SJSA1 (cell line): ENCODE measurements at places on chromosomes 2 and 18.

DNA sequence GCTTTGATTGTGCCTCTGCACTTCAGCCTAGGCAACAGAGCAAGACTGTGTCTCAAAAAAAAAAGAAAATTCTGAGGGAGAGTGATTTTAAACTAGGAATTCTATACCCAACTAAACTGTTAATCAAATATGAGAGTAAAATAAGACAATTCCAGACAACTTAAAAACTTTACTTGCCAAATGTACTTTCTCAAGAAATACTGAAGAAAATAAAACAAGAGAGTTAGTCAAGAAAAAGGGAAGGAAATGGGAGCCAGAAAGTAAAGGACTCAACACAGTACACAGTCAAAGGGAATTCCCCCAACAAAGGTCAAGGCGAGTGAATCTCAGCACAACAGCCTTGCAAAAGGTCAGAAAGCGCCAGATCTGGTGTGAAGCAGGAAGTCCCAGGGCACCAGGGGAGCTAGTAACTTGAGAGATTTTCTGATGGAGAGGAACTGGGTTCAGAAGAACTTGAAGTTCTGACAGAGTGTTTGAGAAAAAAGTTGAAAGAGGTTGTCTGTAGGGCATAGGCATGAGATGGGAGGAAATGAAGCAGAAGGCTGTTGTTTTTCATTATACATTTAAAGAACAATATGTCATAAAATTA, 22.6 kb upstream of the TBC1D8 start:
- no peak for DNase-seq

GRCh38 chr2:149902081-149902480, 314.5 kb upstream of the MMADHC start:
- DNase-seq, result no peak

DNA sequence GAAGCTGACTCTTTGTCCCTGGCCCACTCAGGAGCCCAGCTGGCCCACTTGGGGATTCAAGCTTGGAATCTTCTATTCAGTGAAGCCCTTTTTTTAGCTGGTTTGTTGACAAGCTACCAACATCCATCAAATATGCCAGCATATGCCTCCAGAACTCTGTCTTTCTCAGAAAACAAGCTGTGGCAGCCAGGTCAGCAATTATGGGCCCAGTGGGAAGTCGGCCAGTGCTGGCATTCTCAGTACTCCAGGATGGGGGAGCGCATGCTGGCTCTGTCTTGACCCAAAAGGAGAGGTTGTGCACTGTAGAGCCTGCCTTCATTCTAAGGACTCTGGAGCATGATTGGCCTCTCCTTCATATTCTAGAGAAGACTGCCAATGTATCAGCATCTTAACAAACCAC, 401.5 kb downstream of the CNTNAP5 start:
- no peak for DNase-seq

- DNase-seq, result no peak
Measured at GRCh38 chr2:184814421-184814820, 216.1 kb downstream of the ZNF804A start.

DNA sequence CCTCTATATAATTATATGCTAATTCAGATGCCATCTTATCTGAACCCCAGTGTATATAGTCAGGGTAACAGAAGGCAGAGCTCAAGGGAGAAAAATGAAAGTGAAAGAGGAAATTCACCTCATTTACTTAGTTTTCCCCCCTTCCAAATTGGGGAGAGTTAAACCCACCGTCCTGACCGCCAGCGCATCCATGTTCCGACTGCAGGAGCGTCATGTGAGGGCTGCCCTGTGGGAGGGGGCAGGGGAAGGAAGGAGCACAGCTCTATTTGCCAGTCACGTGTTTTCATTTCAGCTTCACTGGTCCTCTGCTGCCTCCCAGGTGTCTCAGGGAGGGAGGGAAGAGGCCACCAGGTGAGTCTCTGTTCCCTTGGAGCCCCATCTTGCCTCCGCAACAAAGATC, 13.2 kb downstream of the CNNM4 start:
- DNase-seq, result no peak

DNA sequence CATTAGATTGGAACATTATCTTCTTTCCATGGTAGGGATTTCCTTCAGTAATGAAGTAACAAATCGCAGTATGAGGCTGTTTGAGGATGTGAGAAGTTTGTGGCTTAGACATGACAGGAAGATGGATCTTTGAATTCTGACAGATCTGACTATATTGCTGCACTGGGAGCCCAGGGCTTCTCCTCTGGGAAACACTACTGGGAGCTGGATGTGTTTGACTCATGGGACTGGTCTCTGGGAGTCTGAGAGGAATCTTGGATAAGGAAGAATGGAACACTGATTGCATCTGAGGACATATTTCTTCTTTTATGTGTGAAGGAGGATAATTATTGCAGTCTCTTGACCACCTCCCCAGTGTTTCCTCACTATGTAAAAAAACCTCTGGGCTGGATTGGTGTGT, 77.2 kb upstream of the ST6GAL2 start:
- no peak for DNase-seq

DNA sequence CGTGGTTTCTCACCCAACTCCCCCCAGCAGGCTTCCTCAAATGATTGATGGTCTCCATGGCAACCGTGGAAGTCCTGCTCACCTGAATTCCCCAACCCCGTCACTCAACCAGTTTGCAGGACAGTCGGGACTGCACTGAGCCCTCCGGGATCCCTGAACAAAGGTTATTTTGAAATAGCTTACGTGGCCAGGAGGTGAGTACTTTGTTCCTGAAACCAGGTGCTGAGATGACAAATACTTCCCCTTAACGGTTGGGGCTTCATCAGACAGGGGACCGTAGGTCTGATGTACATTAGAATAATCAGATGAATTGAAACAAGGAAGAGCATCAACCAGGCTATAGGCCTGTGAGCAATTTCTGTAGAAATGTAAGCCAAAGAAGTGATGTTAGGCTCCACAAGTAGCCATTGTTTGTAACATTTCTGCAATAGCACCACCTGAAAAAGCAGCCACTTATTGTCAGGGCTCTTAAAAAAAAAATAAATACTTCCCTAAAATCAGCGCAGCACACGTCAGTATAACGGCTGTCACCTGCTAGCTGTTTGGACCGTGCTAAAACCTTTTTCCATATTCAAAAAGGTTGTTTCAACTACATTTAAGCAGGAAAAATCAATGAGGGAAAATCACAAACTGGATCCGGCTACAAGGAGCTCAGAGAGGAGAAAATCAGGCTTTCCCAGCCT, 206.4 kb upstream of the ID2 start:
- no peak for DNase-seq

- DNase-seq, result no peak
Measured at GRCh38 chr2:15389326-15389700, 171.8 kb downstream of the NBAS start.

GRCh38 chr2:150228936-150229335, 258.5 kb downstream of the RND3 start:
- peak; percentile 17 for DNase-seq

- DNase-seq, result no peak
Measured at GRCh38 chr18:57214976-57215375, 68.1 kb downstream of the BOD1L2 start.

- DNase-seq, result no peak
Measured at GRCh38 chr2:61943251-61943650, 37.8 kb downstream of the COMMD1 start.

GRCh38 chr2:128371248-128371630, 52.6 kb upstream of the HS6ST1 start:
- no peak for DNase-seq

GRCh38 chr18:48590678-48591077, 51.8 kb downstream of the CTIF start:
- peak; percentile 44 for DNase-seq

- DNase-seq, result no peak
Measured at GRCh38 chr2:205017381-205017780, 472.1 kb downstream of the PARD3B start.

GRCh38 chr2:64679673-64680425, 26.1 kb upstream of the SERTAD2 start:
- no peak for DNase-seq

DNA sequence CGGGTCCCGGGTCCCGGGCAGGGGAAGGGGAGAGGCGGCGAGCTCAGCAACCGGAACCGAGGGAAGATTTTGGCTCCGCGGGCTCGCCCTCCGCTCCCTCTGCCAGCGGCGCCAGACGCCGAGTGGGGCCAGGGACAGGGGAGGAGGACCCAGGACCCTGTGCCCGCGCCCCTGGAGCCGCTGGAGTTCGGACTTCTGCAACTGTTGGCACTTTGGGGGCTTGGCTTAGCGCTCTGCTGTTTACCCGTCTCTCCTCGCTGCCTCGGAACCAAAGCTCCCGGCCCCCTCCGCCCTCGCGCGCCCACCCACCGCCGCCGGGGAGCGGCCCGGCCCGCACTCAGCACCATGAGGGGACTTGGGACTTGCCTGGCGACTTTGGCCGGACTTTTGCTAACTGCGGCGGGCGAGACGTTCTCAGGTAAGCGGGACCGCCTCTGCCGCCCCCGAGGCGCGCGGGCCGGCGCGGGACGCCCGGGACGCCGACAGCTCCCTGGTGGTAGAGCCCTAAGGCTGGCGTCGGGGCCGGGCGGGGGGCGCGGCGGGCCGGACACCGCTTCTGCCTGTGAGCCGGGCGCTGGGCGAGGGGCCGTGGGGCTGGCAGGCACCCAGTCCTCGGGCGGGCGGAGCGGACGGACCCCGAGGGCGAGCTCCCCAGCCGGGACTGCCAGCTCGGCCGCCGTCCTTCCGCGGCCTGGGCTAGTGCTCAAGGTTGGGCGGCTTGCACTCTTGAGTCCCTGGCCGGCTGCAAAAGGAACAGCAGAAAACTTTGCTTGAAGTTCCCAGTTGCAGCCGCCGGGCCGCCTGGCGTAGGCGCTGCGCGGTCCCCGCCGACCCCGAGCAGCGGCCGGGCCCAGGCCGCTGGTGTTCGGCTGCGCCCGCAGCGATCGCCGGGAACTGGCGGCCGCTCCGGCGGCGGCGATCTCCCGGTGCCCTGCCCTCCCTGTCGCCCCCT, 634 bp downstream of the PTPRM start:
- peak; percentile 74 for DNase-seq

DNA sequence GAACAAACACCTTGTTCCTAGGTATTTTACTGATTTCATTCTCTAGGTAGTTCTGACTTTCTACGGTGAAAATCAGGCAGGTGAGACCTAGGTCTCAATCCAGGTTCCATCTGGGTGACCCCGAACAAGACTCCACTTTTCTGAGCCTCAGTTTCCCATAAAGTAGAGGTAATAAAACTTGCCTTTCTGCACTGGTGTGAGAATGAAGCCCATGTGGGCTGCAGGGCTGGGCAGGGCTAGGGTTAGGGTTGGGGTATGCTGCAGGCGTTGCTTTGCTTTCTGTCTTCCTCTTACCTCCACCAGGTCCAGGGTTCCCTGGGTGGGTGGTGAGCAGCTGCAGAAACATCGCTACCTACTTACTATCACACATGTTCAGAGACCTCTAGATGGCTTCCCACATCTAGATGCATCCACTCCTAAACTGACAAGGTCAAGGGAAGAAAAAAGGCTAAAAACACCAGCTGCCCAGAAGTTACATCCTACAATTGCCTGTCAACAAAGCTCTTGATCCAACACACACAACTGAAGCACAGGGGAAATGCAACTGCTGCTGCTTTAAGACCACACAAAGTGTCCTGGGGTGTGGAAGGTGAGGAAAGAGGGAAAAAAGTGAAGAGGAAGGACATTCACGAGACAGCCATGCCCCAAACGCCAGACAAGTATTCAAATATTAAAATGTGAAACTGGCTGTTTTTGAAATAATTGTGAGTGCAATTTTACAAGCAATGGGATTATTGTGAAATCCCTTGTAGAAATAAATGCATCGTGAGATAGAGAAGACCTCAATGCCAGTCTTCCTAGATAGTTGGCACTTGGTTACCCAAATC, 23.5 kb downstream of the MBP start:
- DNase-seq, result no peak

DNA sequence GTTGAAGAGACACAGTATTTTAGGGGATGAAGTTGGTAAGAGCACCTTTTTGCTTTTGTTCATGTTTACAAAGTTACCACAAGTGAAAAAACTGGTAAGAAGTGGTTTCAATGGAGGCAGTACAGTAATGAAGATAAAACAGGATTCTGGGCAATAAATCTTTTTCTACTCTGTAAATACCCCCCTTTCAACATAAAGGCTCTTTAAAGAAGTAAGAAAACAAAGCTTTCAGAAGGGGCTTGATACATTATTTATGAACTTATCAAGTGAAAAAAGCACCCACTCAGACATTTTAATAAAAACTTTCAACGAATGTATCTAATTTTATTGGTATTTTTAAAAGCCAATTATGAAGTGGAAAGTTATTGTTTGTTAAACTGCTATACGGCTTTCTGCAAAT, 522.9 kb downstream of the ZEB2 start:
- DNase-seq, result no peak

DNA sequence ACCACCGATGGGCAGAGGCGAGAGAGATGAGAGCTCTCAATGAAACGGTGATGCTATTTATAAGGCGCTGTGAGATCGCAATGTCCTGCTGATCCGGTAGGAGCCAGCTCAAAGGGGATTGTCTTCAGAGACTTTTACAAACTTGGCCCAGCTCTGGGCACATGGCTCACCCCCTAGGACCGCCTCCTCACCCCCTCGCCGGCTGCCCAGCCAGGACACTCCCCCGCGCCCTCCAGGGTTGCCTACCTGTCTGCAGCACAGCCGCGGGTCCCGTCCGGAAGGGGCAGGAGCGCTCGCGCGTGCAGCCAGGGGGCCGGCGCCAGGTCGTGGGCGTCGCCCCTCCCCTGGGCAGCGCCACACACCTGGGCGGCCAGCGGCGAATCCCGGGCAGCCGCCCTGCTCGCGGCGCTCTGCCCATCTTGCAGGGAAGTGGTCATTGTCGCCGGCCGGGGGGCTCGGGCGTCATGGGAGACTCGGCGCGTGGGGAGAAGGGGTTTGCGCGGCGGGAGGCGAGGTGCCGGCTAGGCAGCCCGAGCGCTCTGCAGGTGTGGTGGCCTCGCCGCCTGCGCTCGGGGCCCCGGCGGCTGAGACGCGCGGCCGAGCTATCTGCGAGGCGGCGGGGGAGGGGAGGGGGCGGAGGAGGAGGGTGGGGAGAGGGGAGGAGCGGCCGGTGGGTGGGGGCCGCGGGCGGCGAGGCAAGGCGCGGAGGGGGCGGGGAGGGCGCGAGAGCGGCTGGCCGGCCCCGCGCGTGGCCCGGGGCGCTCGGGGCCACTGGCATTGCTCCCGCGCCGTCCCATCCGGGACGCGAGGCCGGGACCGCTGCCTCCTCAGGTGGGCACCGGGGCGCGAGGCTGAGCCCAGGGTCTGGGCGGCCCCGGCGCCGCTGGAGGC, at the start of gene GRB14:
Gene GRB14, minus strand, starts transcription at position 610 of the 891 bp plus-strand sequence. Its CDS starts 173 bp downstream, at position 437.
- no peak for DNase-seq

DNA sequence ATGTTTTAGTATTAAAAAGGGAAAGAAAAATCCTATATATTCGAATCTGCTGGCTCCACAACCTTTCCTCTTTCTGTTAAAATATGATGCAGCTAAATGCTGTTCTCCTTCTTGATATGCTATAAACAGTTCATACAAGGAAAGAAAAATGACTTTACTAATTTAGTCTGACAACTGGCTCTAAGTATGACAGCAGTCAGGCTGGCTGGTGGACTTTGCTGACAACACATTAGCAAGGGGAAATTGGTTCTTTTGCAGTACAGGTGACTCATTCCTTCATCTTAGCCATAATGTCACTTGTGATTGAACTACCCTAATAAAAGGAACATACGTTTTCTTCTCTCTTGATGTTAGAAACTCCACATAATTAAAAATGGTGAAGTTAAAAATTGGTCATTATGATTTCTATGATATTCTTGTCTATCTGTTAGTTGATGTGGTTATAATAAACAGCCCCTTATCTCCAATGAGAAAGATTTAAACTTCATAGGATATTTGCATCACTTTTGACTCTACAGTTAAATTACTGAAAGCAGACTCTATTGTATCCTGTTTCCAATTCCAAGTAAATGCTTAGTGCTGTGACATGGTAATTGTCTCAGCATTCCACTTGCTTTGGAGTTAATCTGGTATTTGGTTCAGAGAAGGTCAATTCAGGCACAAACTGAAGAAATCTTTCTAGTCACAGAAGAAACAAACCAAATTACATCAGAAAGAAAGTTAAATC, 315.3 kb upstream of the GULP1 start:
- DNase-seq, result no peak

- DNase-seq, result no peak
Measured at GRCh38 chr2:157257312-157258252, at the start of gene GALNT5. Gene GALNT5, plus strand, starts transcription at chr2:157257705. Its CDS starts 378 bp downstream, at chr2:157258083.
